ENCODE measurements at places on chromosomes 1 and 21.
A peak's percentile ranks its signal among the peaks of the same experiment; 100 is the strongest.

- no peak for DNase-seq
Observed at GRCh38 chr21:27569831-27570230, 602.9 kb upstream of the ADAMTS5 start.

DNA sequence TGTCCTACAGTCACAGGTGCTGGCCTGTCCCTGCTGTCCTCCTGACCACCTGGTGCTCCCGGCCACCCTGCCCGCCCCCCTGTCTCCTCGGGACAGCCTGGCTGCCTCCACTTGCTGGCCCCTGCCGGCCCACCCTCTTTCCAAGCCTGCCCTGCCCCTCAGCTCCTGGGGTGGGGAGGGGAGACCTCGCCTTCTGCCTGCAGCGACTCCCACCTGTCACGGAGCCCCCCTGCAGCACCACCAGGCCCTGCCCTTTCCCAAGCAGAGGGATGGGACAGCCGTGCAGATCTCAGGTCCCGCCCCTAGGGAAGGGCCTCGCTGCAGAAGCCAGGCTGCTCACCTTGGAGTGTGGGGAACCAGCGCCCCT, 7.5 kb downstream of the LRRC3 start:
- DNase-seq, result no peak

DNA sequence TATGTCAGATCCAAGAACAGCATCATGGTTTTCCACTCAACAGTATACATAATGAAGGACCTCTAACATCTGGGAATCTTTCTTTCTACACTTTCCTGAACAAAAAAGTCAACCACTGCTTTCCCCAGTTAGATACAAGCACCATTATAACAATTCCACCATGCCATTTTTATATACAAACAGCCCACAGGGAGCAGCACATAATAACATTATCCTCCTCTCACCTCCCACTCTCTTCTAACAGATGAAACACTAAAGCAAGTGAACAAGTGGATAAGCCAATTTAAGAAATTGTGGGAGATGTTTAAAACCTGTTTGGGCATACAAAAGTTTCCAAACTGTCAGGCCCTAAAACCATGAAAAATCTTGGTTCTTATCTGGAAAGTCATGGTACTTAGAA, 29.4 kb upstream of the PRRC2C start:
- no peak for DNase-seq

DNA sequence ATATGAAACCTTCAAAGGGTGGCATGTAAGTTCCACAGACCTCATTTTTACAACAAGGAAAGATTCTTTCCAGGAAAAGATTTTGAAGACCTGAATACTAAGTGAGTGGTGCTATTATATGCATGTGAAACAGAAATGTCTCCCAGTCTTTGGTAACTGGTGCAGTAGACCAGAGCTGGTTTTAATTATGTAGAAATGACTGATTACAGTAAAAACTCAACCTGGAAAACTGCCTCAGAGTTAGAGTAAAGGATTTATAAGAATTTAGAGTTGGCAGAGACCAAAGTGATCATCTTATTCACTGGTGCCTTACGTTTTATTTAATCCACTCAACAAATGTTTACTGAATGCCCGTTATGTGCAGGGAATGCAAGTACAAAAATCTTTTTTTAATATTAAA, 30.2 kb upstream of the LRRC8D start:
- no peak for DNase-seq

GRCh38 chr1:27940297-27940696, 5.5 kb downstream of the SMPDL3B start:
- no peak for DNase-seq

- no peak for DNase-seq
Observed at GRCh38 chr1:219432191-219432606, 180.7 kb downstream of the ZC3H11B start.

GRCh38 chr1:211643324-211644212, 31.9 kb downstream of the NEK2 start:
- DNase-seq, result peak; percentile 78

- DNase-seq, result no peak
Observed at GRCh38 chr1:45796381-45796780, 7.0 kb upstream of the MAST2 start.

DNA sequence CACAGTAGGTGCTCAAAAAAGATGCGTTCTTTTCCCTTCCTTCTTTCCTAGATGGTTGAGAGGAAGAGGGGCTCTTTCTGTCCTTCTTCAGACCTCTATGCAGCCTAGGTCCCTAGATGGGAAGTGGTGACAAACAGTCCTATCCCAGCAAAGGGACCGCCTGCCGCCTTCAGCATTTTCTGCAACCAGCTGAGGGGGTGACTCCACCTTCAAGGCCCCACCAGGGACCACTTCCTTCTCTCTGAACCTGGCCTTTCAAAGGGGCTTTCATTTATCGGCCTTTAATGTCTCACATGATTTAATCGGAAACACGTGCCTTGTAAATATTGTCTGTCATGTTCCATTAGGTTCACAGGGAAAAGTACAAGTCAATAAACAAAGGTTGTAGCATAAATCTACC, 32.6 kb downstream of the GLIS1 start:
- DNase-seq, result no peak

DNA sequence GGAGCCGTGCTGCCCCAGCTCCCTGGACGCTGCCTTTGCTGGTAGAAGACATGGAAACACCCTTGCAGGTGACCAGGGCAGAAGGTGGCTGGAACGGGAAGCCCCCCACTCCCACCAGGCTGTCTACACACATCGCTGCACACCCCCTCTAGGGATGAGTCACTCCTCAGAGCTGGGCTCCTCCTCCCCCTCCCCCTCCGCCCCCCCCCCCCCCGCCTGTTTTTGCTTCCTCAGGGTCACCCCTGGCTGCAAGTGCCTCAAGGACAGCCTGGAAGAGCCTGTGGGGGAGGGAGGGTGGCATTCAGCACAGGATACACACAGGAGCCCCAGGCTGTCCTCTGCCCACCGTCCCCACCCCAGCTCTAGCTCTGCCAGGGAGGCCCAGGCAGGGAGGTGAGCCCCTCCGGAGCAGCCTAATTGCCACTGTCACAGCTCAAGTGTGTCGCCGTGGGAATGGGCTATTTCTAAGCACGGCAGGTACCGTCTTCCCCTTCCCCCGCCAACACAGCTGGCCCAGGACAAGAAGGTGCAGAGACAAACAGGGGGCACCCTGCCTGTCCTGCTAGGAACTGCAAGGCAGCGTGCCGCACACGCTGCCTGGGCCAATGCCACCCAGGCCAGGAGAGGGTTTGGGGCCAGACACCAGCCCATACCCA, 2.5 kb downstream of the FNDC10 start:
- DNase-seq, result no peak

DNA sequence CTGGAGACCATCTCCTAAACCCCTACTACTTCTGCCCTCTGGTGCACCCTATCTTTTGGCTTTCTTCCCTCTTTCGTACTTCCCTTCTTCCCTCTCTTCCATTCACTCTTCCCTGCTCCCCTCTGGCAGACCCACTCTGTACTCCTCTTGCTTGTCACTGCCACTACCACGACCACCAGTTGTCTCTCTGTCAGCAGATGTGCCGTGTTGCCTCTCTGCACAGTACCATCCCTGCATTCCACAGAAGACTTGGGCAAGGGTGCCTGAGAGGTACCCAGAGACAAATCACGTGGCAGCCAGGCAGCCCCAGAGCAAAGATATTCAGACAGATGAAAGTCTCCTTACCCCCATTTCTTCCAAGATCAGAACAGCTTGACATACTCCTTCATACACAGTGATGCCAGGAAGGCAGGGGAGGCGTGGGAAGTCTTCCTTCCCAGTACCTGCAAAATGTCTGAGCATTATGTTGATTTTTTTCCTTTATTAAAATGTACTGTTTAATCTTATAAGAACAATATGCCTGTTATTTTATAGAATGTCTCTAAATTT, 15.0 kb downstream of the CAMSAP2 start:
- no peak for DNase-seq

GRCh38 chr1:232883992-232884661, 66.3 kb upstream of the NTPCR start:
- DNase-seq, result no peak

DNA sequence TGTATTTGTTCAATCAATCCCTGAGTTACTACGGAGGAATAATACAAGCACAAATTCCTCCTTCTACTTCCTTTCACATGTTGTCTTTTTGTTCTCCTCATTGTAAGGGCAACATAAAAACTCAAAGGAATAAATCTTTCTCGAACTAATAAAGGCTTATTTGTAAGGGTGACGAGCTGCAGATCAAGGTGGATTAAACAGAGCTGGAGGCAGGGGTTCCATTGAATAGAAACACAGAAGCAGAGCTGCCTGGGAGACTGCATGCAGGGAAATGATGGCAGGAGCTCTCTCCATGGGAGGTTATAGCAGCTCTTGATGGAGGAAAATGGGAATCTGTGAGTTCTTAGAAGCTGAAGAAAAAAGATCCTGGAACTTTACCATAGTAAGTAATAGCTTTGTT, 160.2 kb downstream of the CYYR1 start:
- DNase-seq, result no peak

GRCh38 chr1:114756949-114757454, 782 bp downstream of the CSDE1 start:
- peak; percentile 71 for DNase-seq

DNA sequence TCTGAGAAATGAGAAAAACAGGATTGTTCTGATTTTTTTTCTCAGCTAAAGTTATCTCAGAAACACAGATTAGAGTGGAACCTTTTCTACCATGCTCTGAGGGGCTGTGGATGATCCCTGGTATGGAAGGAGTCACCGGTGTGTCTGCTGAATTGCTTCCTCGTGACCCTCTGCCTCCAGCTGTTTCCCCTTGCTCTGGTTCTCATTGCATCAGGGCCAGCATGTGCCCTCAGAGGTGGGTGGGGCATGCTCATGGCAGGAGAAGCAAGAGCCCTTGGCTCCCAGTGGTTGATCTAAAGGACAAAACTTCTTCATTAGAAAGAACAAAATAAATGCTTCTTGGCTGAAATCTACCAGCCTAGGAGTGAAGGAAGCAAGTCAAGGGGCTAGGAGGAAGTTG, 183.2 kb upstream of the HMCN1 start:
- DNase-seq, result peak; percentile 72

DNA sequence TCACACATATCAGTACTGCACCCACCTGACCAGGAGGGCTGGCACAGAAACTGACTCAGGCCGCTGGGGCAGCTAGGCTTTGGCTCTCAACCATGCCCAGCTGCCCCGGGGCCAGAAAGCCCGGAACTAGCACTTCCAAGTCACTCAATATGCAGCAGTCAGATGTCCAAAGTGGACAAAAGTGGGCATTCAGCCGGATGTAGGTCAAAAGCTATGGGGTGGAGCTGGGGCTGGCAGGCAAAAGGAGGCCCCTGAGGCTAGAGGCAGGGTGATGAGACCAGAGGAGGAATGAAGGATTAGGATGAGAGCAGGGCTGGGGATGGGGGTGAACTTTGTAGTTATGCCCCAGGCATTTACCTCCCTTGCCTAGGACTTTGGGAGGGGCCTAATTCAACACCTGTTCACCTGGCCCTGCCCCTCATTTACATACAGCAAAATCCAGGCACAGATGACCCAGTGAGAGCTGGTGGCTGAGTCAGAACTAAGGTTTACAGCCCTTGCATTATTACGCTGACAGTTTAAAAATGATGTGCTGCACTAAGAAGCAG, 30.7 kb upstream of the EDN2 start:
- no peak for DNase-seq

DNA sequence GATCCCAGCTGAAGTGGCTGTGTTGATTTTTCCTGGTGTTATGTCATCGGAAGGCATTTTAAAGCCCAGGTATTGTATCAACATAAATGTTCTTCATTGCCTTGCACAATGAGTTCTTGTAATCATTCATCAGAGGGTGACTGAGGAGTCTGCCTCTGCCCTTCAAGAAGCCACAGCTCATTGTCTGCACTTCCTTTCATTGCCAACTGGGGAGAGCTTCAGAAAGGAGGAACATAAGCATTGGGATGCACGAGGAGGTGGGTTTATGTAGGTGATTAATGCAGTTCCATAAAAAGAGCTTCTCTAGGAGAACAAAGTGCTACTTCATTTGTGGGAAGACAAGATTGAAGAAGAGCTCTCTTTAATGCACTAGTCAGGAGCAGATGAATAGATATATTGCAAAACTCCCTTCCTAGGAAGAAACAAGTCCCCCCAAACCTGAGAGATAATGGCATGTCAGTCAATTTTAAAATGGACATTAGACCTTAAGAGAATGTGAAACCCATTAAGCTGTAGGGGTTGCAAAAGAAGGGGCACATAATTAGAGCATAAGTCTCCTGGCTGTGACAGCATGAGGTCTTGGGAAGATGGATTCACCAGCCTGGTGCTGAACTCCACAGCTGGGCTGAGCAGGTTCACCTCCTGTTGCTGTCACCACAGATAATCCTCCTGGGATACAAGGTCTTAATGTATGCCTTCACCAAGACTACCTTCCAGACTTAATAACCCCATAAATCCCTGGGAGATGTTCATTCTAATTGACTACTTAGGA, 124.6 kb downstream of the BACH1 start:
- DNase-seq, result no peak

DNA sequence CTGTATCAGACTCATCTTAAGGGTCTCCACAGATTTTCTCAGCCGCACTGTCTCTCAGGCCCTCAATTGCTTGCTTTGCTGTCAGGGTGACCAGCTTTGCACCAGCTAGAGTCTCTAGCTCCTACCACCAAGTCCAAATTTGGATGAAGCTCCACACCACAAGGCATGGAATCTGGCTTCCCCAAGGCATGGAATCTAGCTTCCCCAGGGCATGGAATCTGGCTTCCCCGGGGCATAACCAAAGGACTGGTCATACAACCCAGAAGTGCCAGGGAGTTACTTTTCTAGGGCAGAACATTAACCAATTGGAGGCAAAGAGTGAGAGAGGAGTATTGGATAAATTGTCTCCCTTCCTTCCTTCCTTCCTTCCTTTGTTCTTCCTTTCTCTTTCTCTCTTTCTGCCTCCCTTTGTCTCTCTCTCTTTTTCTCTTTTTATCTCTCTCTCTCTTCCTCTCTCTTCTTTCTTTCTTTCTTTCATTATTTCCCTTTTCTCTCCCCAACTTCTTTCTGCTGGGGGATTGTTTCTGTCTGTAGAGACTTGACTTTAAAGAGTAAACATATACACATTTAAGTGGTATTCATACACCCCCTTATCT, 76.9 kb upstream of the HAO2 start:
- DNase-seq, result no peak

GRCh38 chr1:165218731-165219130, 137.8 kb downstream of the LMX1A start:
- no peak for DNase-seq

GRCh38 chr1:201591348-201591747, 52.4 kb downstream of the NAV1 start:
- peak; percentile 28 for DNase-seq

- no peak for DNase-seq
Observed at GRCh38 chr1:213693864-213694263, 293.9 kb upstream of the PROX1 start.

DNA sequence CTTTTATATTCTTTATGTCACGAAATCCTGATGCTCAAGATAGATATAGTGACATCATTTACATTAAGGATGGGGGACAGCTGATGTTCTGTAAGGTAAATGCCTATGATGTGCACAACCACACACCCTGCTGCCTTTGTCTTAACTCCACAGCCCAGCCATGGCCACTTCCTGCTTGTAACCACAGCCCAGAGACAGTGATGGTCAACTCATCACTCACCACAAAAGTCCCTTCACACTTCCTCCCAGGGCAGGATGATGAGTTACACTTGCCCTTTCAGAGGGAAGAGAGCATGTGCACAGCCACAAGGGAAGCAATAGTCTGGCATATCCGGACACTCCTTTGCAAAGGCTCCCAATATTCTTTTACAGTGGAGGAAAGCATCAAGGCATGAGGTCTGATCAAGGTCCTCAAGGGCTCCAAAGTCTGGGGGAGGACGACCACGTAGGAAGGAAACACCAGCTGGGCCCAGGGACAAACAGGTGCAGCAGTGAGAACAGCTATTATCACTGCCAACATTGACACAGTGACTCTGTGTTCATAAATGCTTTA, 53.8 kb downstream of the PLPP3 start:
- DNase-seq, result no peak

- no peak for DNase-seq
Observed at GRCh38 chr1:6497215-6497866, 5.9 kb upstream of the PLEKHG5 start.

Measured in upper lobe of right lung (tissue), 1 donor.